ENCODE measurements at places on chromosomes 3 and 15. TPM values are rescaled to one million over a fixed set of nuclear protein-coding genes. Genes with fewer than 3 reads are reported as not detected.
A peak's percentile ranks its signal among the peaks of the same experiment; 100 is the strongest.

- peak; percentile 28 for DNase-seq
- H3K4me3 ChIP-seq = no peak overlapping the region
- H3K4me1 ChIP-seq = no peaks in the 10 kb centered on the region
- H3K36me3 ChIP-seq = no peaks in the 10 kb centered on the region
Observed at GRCh38 chr3:177679568-177680471, 482.5 kb upstream of the TBL1XR1 start.

DNA sequence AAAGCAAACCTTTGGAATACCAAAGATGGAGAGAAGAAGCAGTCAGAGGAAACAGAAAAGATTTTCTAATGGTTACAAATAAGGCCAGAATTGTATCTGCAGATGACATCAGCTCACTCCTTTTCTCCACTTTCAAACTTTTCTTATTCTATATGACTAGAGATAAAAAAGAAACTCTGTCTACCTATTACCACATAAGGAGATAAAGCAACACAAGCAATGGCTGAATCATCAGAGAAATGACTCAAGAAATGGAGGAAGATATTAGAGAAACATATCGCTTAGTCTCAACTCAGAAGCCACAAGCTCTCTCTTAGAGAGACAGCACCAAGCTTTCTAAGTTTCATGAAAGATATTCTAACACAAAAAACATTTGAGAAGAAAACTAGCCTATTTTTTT, 784.0 kb downstream of the ZPLD1 start:
- no peak overlapping the region for H3K27ac ChIP-seq
- H3K36me3 ChIP-seq = no peaks in the 10 kb centered on the region
- H3K27me3 ChIP-seq = no peaks in the 10 kb centered on the region
- DNase-seq = no peak

DNA sequence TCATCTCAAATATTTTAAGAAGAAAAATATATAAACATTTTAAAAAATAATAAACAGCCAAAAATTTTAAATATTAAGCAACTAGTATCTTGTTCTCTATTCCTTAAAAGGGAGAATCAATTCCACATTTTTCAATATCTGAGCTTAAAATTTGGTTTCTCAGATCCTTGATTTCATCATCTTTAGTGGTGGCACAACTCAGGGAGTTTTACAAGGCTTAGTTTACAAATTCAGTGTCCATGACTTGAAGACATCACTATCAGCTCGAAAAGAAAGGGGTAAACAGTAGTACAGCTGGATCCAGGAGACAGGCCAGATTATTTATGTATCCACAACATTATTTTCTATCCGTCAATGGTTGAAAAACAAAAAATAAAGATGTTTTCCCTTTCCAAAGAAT, 11.6 kb downstream of the IGF2BP2 start:
- no peaks in the 10 kb centered on the region for H3K4me1 ChIP-seq
- no peaks in the 10 kb centered on the region for H3K36me3 ChIP-seq
- H3K4me3 ChIP-seq = no peak overlapping the region
- H3K27ac ChIP-seq = no peak overlapping the region

DNA sequence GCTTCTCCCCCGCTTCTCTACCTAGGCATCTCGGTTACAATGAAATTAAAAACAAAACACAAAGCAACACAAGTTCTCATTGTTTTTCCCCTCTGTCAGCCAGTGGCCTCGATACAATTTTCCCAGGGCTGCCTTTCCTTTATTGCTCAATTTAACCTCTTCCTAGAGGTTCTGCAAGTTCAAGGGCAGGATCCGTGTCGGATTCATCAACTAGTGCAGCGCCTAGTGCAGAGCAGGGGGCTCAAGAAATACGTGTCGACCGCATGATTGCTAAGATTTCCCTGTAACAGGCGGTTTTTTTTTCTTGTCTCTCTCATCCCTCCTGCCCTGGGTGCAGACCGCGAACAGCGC, 1.4 kb upstream of the BHLHE40 start:
- peak overlapping the region; percentile 100 for H3K27ac ChIP-seq
- H3K36me3 ChIP-seq = peaks cover 23% of the 10 kb centered on the region
- DNase-seq = no peak
- no peaks in the 10 kb centered on the region for H3K27me3 ChIP-seq

GRCh38 chr15:78734451-78735064, 76.7 kb downstream of the ADAMTS7 start:
- no peaks in the 10 kb centered on the region for H3K36me3 ChIP-seq
- H3K4me3 ChIP-seq = no peak overlapping the region
- H3K27me3 ChIP-seq = no peaks in the 10 kb centered on the region

DNA sequence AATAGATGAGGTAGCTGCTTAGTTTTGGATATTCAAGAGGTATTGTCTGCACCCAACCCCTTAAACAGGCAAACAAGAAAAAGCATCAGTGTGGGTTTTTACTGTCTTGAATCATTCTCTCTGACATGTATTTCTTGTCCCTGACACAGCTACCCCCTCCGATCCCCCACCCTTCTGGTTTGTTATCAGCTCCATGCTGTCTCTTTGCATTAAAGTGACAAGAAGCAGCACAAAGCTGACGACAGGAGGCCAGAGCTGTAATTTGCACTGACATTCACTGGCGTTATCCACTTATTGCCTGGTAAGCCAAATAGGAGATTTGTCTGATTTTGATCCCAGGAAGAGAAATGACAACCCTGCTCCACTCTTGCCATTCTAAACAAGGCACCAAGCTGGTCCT, 83.3 kb upstream of the SNRK start:
- no peaks in the 10 kb centered on the region for H3K27me3 ChIP-seq
- no peak overlapping the region for H3K4me3 ChIP-seq

DNA sequence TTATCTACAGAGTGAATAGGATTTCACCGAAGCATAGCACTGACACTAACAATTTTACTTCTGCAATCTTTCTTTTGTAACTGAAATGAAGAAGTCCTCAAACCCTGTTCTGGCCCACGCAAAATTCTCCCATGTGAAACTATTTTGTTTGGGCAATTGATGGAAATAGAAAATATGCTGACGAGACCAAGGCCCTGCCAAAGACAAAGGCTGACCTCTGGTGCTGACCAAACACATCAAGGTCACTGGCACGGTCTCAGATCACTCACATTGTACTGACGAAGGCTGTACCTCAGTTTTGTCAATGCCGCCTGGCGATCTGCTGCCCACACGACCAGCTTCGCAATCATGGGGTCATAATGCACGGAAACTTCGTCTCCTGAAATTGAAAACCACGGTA, 58.4 kb upstream of the DCUN1D1 start:
- no peaks in the 10 kb centered on the region for H3K27me3 ChIP-seq
- H3K4me3 ChIP-seq = no peak overlapping the region
- H3K27ac ChIP-seq = no peak overlapping the region
- no peak for DNase-seq
- peaks cover 12% of the 10 kb centered on the region for H3K36me3 ChIP-seq
- no peaks in the 10 kb centered on the region for H3K4me1 ChIP-seq

DNA sequence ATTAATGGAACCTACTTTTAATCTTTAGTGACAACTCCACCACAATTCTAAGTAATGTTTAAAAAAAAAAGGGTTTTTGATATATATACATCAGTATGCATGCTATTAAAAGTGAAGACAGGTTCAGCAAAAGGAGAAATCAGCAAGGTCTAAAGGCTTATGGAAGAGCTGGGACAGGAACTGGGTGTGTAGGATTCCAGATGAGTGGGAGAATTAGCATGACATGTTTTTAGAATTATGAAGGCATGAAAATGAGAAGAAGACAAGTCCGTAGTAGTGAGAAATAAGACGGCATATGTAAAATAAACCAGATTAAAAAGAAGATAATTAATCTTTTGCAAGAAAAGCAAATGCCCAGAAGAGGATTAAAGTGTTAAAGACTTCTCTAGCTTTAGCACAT, 52.0 kb downstream of the CBLB start:
- peaks cover 5% of the 10 kb centered on the region for H3K4me1 ChIP-seq
- no peaks in the 10 kb centered on the region for H3K36me3 ChIP-seq
- H3K4me3 ChIP-seq = no peak overlapping the region
- H3K27me3 ChIP-seq = no peaks in the 10 kb centered on the region
- no peak for DNase-seq

DNA sequence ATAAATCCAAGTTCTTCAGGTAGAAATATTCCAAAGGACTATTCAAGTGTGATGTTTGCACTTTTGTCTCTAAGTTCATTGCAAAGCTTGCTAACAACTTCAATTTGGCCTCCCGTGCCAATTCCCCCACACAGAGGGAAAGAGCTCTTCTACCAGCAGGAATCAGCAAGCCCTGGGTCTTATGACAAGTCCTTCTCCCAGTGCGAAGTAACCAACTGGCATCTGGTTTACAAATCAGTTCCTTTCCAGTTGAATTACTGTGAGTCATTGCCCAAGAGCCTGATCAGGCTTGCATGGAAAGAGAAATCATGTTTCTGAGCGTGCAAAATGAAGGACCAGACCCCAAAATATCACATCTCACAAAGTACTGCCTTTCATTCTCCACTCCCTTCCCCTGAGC, 62.7 kb upstream of the SLCO3A1 start:
- H3K4me1 ChIP-seq = no peaks in the 10 kb centered on the region
- H3K27me3 ChIP-seq = no peaks in the 10 kb centered on the region
- H3K27ac ChIP-seq = no peak overlapping the region

DNA sequence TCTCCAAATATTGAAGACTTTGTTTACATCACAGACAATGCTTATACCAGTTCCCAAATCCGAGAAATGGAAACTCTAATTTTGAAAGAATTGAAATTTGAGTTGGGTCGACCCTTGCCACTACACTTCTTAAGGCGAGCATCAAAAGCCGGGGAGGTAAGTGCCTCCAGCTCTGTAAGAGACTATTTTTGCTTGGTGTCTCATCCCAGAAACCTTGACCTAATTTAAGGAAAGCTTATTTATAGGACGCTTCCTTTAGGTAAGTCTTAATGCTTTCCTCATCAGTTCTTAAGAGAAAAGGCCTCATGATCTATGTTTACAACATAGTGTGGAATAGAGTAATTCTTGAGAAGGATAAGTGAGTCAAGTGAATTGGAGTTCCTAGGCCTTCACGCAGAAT, 11.8 kb downstream of the CCNB2 start:
- no peak overlapping the region for H3K4me3 ChIP-seq
- H3K27ac ChIP-seq = no peak overlapping the region
- H3K36me3 ChIP-seq = no peaks in the 10 kb centered on the region
- DNase-seq = no peak

DNA sequence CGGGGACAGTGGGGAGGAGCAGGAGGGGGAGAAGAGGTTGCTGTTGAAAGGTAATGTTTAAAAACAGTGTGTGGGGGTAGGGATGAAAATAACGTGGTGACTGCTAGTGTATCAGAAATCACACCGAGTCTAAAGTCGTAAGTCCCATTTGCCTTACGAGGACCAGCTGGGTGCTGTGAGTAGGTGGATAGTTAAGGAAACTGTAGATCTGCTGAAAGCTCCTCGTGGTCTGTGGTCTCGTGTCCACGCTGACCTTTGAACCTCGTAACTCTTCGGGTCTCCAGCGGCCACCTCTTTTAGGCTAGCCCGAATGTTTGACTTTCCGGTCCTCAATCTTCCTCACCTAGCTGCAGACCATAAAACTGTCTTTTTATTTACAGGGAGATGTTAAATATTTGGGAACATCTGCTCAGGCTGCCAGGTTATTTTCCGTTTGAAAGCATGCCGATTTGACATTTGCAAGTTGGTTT, 29.3 kb upstream of the ST3GAL6 start:
- DNase-seq = no peak
- peaks cover 9% of the 10 kb centered on the region for H3K4me1 ChIP-seq
- H3K27me3 ChIP-seq = no peaks in the 10 kb centered on the region
- H3K27ac ChIP-seq = peak overlapping the region; percentile 86
- peak overlapping the region; percentile 93 for H3K4me3 ChIP-seq

DNA sequence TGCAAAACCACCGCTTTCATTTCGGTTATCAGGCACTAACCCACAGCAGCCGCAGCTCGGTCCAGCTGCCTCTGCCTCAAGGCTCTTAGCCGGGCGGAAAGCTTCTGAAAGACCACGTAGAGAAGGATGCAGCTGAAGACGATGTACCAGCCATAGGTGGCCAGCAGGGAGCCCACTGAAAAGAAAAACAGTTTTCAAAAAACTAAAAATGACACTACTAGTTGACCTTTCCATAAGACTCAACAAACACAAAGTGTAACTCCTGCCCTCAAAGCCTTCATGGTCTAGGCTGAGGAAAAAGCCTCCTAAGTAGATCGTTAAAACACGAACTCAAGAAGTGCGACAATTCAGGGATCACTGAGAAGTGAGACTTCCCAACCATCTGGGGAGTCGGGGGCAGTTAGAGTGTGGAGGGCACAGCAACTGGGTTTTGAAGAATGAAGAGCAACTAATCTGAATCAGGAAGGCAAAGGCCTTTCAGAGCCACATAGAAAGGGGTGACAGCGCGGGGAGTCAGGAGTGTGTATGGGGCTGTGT, 716 bp downstream of the SELENOS start:
- peak overlapping the region; percentile 89 for H3K27ac ChIP-seq
- peaks cover 17% of the 10 kb centered on the region for H3K36me3 ChIP-seq
- peaks cover 43% of the 10 kb centered on the region for H3K4me1 ChIP-seq
- peak overlapping the region; percentile 72 for H3K4me3 ChIP-seq
- no peaks in the 10 kb centered on the region for H3K27me3 ChIP-seq

- no peak for DNase-seq
- peaks cover 2% of the 10 kb centered on the region for H3K27me3 ChIP-seq
- no peak overlapping the region for H3K4me3 ChIP-seq
Observed at GRCh38 chr15:39649757-39650156, 68.9 kb downstream of the THBS1 start.

DNA sequence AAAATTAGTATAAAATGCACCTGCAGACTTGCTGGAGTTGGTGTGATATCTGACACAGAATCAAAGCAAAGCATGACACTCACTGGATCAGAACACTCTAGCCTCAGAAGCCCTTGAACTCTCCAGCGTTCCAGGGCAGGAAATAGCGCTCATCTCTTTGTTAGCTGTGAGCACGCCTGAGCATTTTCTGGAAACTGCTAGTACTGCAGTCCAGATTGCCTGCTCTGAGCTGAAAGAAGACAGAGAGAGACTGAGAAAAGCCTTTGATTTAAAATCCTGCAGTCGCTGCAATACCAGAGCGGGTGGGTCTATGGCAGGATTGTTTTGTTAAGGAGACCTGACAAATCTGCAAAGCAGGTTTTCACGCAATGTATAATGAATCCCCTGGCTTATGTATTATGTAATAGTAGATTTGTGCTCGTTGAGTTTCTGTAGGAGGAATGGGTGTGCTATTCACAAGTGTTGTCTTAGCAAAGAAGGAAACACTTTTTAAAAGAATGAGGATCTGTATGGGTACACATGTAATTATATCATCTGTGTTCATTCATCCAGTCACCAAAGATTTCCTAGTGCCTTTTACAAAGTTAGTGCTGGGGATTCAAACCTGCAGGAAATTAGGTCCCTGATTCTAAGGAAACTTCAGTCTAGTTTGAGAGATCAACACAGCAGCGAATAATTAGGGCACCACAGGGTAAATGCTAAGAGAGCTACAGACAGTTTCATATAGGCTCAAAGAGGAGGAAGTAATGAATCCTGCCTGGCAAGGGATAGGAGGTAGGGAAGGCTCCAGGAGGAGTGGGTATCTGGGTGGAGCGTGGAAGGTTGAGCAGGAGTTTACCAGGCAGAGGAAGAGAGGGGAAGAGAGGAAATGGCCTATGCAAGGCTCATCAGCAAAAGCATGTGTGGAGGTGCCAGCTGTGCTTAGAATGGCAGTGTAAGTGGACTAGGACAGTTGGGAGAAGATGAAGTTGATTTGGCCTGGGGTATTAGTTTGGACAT, 26.1 kb upstream of the MGLL start:
- no peak overlapping the region for H3K4me3 ChIP-seq
- no peak for DNase-seq
- H3K36me3 ChIP-seq = no peaks in the 10 kb centered on the region
- no peaks in the 10 kb centered on the region for H3K27me3 ChIP-seq
- no peak overlapping the region for H3K27ac ChIP-seq

- peaks cover 28% of the 10 kb centered on the region for H3K4me1 ChIP-seq
- H3K27ac ChIP-seq = no peak overlapping the region
- H3K4me3 ChIP-seq = no peak overlapping the region
- H3K27me3 ChIP-seq = no peaks in the 10 kb centered on the region
Observed at GRCh38 chr3:30768703-30769550, 125.5 kb downstream of the GADL1 start.

ITPKA gene
- total RNA-seq = 0.89 TPM

SUSD5 gene
- 1.4 TPM for total RNA-seq

ITIH3 gene
- 0.77 TPM for total RNA-seq

TP63 gene
- total RNA-seq = 29.6 TPM
